Amygdala (tissue), 56 donors: ENCODE measurements at places on chromosomes 5 and 9.

GRCh38 chr5:68838157-68838718 is 255.6 kb upstream of the SLC30A5 start:
- no peak for DNase-seq

- no peak for DNase-seq
Observed at GRCh38 chr5:86679949-86680348, 62.2 kb downstream of the COX7C start.

GRCh38 chr5:181159286-181160151 is 12.1 kb downstream of the OR2V2 start:
- DNase-seq: peak; percentile 79

- DNase-seq: no peak
Observed at GRCh38 chr5:101788797-101789196, 507.3 kb downstream of the SLCO4C1 start.

DNA sequence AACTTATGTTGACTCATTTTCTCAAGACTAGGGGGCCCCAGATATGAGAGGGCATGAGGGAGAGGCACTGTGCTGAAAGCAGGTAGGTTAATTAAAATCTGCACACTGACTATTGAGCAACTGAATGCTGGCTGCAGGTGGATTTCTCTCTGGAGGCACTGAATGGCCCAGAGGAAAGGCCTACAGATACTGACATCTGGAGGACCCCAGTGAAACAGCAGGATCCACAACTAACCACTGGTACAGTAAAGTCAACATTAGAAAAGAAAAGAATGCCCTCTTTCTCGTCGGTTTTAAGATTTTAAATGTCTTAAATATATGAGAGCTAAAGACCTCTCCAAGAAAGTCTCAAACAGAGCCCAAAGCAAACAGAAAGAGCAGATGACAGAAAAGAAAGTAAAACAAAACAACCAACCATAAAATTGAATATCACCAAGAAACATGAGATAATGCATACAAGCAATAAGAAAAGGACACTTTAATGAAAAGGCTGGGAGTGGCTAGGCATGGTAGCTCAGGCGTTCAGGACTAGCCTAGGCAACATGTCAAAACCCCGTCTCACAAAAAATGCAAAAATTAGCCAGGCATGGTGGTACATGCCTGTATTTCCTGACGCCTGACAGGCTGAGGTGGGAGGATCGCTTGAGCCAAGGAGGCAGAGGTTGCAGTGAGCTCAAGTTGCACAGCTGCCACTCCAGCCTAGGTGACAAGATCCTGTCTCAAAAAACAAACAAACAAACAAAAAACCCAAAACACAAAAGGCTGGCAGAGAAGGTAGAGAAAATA is 43.3 kb downstream of the PUM3 start:
- no peak for DNase-seq

GRCh38 chr5:9479990-9480389 is 65.9 kb downstream of the SEMA5A start:
- no peak for DNase-seq

DNA sequence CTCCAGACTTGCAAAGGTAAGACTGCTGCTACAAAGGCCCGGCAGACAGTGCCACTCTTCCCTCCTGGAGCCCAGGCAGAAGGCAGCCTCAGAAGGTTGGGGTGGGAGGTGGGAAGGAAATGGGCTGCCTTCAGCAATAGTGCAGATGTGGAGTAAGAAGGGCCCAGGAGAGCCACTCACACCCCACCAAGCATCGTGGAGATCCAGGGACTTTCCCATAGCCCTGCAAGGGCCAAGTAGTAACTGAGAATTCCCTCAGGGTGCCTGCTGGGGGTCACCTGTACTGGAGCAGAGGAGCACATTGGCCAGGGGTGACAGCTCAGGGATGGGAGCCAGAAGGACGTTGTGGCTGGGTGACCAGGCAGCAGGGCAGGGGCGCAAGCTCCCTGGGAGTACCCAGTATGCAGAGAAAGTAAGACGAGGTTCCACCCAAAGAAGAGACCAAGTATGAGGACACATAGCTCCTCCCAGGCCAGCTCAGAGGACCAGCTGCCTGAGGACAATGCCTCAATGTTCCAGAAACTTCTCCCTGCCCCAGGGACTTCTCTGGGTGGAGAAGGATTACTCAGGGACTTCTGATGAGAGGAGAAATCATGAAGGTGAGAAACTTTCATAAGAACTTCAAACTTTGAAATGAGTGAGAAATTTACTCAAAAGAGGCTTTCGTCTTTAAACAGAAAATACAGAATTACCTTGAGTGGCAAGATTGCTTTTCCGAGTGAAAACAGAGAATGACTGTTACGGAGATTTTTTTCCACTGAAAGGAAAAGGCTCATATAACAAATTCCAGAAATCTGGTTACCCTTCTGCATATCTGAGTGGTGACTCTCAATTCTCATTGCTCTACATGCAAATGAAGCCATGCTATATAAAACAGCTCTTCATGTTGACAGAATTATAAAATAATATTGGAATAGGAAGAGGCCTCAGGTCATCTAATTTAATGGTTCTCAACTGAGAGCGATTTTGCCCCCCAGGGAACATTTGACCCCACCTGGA is 87.9 kb upstream of the TRIO start:
- DNase-seq: no peak

- no peak for DNase-seq
Observed at GRCh38 chr5:25570067-25570583, 925.3 kb upstream of the CDH10 start.

- DNase-seq: no peak
Observed at GRCh38 chr5:68849906-68850305, 243.9 kb upstream of the SLC30A5 start.

- no peak for DNase-seq
Observed at GRCh38 chr5:66769030-66769733, 173.0 kb downstream of the MAST4 start.

GRCh38 chr5:159393854-159394274 is 63.6 kb upstream of the IL12B start:
- DNase-seq: no peak

DNA sequence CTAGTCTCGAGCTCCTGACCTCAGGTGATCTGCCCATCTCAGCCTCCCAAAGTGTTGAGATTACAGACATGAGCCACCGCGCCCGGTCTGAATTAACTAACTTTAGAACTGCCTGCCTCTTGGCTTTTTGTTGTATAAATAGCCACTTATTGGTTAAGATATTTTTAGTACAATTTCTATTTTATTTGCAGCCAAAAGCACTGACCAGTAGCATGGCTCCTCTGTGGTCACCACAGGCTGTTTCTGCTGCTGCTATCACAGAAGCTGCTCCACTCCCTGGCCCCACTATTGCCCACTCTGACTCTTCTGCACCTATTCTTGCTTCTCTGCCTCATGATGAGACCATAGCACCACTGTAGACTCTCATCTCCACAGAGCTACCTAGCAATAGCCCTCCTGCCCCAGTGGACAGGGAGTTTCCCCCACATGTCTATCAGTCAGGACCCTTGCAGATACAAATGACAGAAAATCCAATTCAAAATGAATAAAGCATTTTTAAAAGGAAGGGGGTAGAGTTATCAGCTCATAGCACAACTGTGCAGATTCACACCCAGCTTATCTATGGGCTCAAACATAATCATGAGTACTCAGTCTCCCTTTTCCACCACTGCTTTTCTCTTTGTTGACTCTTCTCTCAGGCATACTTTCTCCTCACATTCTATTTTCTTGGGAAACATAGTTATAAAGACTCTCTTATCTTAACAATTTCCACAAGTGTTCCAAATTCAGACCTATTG is 151.8 kb upstream of the EPB41L4A start:
- no peak for DNase-seq

DNA sequence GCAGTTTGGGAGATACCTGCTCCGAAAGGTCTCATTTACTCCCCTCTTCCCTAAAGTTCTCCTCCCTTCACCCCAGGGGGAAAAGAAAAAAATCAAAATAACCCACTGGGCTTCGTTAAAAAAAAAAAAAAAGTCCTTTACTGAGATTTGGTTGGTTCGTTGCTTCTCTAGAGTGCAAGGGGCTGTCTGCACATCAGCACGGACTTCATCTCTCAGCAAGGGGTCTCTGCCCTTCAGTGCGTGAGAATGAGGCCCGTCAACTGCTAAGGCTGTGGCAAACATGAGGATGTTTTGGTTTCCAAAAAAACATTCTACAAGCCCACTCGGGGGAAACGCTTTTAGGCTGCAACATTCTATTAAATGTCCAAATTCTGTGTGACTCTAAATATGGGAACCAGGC is 10.0 kb downstream of the BARHL1 start:
- no peak for DNase-seq

DNA sequence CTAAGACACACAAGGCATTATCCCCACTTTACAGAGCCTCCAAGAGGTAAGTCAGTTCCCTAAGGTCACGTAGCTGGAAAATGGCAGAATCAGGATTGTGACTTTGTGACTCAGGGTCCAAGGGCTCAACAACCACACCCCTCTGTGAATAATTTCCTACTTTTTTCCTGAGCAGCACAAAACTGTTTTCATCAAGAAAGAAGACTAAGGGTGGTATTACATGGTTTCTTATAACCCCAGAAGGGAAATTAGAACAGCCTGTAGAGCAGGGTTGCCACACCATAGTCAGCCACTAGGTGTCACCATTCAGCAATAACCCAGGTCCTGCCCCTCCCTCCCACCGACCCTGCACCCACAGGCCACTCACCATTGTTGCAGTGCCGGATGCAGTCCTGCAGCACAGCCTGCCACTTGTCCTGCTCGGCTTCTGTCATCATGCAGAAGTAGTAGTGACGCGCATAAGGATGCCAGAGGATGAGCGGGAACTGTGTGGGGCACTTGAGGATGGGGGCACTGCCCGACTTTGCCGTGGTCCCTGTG is 72.1 kb downstream of the LRSAM1 start:
- DNase-seq: no peak
